ENCODE measurements at places on chromosomes 3 and 15. TPM values are rescaled to one million over a fixed set of nuclear protein-coding genes. Genes with fewer than 3 reads are reported as not detected.

KIF23 gene
- 9.5 TPM for total RNA-seq

DUOXA1 gene
- total RNA-seq = 1.9 TPM

IL17RC gene
- 17.5 TPM for total RNA-seq

PLXND1 gene
- 1,753 TPM for total RNA-seq

CFAP100 gene
- not detected for total RNA-seq

ANKDD1A gene
- total RNA-seq = 6.9 TPM

CHRM5 gene
- total RNA-seq = not detected

CAMKV gene
- 0.67 TPM for total RNA-seq

PBRM1 gene
- total RNA-seq = 68.7 TPM

GP5 gene
- 0.23 TPM for total RNA-seq

DOCK3 gene
- total RNA-seq = 1.3 TPM

RNU5B-1 gene
- not detected for total RNA-seq

TMIE gene
- 0.23 TPM for total RNA-seq

FILIP1L gene
- total RNA-seq = 19.1 TPM

CPNE9 gene
- 0.31 TPM for total RNA-seq

TMED3 gene
- 45.3 TPM for total RNA-seq

CA12 gene
- total RNA-seq = 0.44 TPM

GP9 gene
- 1.5 TPM for total RNA-seq

ZKSCAN7 gene
- total RNA-seq = 2.2 TPM

HESX1 gene
- total RNA-seq = 1.6 TPM

DUOXA2 gene
- total RNA-seq = not detected

EOMES gene
- 5.1 TPM for total RNA-seq

LRRFIP2 gene
- 40.0 TPM for total RNA-seq

ATP13A5 gene
- total RNA-seq = 0.23 TPM

RAB6B gene
- total RNA-seq = 3.9 TPM

RGMA gene
- total RNA-seq = 5.7 TPM

ISLR2 gene
- total RNA-seq = 0.21 TPM

SLC12A1 gene
- not detected for total RNA-seq

NLGN1 gene
- 27.6 TPM for total RNA-seq

SLC28A2 gene
- not detected for total RNA-seq

ITPKA gene
- total RNA-seq = 4.2 TPM

MAP3K13 gene
- 26.4 TPM for total RNA-seq

NR1I2 gene
- 0.23 TPM for total RNA-seq

CNTN6 gene
- not detected for total RNA-seq

LARP6 gene
- total RNA-seq = 4.5 TPM
